NCI-H226 (cell line): ENCODE measurements at places on chromosomes 5 and 9.
A peak's percentile ranks its signal among the peaks of the same experiment; 100 is the strongest.

- no peak for DNase-seq
These were observed 2.6 kb downstream of the NFIB start for GRCh38 chr9:14311171-14311949.

GRCh38 chr9:129163753-129164152, 14.3 kb downstream of the IER5L start:
- no peak for DNase-seq

GRCh38 chr9:76916231-76916630, 10.3 kb upstream of the PRUNE2 start:
- no peak for DNase-seq

GRCh38 chr5:62038024-62038423, 268.0 kb upstream of the KIF2A start:
- DNase-seq: no peak

GRCh38 chr9:90801973-90802322, 329 bp downstream of the SYK start:
- DNase-seq: no peak

DNA sequence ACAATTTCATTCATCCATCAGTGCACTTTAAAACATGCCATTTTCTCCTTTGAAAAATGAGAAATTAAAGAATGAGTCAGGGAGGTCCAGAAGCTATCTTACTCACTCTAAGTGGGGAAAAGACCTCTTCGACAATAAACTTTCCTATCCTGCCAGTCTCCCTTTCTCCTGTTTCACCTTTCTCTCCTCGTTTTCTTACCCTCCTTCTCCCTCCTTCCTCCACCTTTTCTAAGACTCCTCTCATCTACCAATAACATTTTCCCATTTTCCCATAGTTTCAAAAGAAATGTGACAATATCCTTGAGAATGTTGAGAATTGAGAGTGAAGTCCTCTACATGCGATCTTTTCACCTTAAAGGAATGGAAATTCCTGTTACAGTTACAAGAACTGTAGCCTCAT, 450.5 kb upstream of the GRAMD2B start:
- no peak for DNase-seq

DNA sequence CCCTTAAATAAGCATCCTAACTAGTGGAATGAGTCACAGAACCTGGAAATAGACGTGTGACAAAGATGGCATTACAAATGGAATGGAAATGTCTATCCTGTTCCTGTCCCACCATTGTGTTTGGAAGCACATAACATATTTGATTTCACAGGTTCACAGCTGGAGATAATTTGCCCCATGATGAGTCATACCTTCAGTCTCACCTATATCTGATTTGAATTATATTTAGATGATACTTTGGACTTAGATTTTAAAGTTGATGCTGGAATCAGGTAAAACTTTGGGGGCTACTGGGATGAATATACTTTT, 92.5 kb downstream of the CEMIP2 start:
- DNase-seq: no peak

DNA sequence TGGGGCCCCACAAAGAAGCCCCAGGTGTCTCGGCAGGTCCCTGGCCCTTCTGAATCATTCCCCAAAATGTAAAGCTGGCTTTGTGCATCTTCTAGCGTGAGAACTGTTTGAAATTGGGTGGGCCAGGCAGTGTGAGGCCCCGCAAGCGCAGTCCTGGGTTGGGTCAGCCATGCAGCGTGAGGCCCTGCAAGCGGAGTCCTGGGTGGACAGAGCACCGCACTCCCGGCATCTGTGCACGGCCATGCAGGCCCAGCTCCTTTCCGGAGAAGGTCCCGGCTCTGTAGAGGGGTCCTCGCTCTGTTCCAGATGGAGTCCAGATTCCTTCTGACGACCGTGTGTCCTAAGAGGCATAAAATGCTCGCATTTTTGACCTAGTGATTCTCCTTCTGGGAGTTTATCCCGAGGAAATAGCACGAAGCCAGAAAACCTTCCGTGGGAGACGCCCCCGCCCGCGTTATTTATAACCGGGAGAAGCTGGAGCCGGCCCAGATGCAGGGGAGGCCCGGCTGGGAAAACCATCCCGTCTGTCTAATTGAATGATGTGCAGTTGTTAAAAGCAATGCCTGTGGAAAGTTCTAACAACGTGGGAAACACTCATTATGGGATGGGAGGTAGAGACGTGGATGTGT, 19.4 kb upstream of the NOTCH1 start:
- peak; percentile 43 for DNase-seq

GRCh38 chr5:61724102-61724501, 392.0 kb downstream of the ZSWIM6 start:
- DNase-seq: no peak

GRCh38 chr9:78009186-78009585, 22.4 kb downstream of the GNAQ start:
- no peak for DNase-seq

DNA sequence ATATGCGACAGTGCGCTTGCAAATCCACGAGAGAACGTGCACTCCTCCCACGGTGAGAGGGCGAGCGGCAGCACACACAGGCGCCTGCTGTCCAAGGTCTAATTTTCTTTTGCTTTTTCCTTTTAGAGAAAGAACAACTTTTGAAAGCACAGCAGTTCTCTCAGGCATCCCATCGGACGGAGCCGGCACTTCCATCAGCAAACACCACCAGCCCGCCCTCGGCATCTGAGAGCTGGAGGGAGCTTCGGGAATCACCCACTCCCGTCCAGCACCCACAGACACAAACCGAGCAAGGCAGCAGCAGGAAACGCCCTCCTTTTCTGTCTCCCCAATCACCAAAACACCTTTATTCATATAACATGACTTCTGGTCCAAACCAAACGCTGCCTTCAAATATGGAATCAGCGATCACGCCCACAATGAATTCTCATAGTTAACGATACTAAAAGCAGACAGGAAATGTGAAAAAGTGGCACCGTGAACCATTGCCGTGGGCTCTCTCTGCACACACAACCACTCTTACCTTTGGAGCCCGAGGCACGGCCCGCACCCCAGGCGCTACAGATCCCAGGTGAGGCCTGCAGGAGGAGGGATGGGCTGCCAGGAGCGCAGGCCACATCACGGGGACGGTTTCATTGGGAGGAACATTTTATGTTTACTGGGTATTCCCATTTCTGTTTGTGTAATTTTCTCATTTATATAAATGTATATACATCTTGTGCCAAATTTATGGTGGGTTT, 14.2 kb downstream of the LPCAT1 start:
- DNase-seq: no peak

DNA sequence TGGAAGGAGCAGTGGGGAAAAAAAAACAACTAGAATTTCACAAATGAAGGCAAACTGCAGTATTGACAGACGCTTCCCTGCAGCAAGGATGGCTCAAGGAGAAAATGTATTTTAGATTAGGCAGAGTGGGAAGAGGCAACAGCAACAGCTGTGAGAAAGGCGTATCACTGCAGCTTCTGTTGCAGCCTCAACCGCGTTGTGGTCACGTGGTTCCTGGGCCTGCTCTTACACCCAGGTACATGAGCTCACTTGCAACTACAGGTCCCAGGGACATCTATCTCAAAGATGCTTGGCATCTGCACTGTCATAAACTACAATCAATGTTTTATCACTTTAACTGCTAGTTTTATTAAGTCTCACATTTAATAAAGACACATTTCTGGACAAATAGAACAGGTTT, 36.0 kb upstream of the GOLM1 start:
- no peak for DNase-seq

GRCh38 chr5:138651767-138652117, 76.5 kb upstream of the HSPA9 start:
- no peak for DNase-seq

DNA sequence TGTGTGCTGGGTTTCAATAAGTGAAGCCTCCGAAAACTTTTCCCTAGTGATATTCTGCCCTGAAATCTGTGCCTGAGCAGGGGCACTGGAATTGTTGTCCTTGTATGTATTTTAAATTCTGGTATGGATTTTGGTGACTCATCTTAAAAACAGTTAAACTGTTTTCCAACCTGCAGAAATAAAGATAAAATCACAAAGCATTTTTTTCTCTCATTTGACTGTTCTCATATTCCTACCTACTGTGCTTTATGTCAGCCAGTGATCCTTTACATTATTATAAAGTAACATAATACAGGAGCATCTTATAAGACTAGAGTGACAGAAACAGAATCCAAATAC, 10.9 kb upstream of the TAF11L2 start:
- no peak for DNase-seq

- DNase-seq: no peak
These were observed 146.5 kb downstream of the CACNA1B start for GRCh38 chr9:138024131-138024530.

GRCh38 chr5:35804841-35805240, 51.9 kb upstream of the IL7R start:
- no peak for DNase-seq

GRCh38 chr9:120911295-120911837, 15.2 kb downstream of the TRAF1 start:
- no peak for DNase-seq

GRCh38 chr9:93952784-93953495, 2.2 kb downstream of the BARX1 start:
- no peak for DNase-seq

DNA sequence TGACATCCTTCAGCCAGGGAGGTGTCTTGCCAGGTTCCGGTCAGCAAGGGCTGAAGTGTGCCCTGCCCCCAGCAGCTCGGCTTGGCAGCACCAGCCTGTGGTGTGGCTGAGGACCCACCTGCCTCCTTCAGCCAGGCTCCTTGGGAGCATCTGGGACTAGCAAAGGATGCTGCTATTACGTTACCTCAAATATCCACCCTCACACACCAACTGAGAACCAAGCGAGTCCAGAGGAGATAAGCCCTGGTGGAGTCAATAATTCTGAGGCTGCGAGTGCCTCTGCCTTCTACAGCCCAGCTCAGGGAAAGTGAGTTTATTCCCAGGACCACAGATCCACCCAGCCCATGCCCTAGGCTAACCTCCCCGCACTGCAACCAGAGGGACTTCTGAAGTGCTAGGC, 57.1 kb upstream of the FSTL4 start:
- no peak for DNase-seq

DNA sequence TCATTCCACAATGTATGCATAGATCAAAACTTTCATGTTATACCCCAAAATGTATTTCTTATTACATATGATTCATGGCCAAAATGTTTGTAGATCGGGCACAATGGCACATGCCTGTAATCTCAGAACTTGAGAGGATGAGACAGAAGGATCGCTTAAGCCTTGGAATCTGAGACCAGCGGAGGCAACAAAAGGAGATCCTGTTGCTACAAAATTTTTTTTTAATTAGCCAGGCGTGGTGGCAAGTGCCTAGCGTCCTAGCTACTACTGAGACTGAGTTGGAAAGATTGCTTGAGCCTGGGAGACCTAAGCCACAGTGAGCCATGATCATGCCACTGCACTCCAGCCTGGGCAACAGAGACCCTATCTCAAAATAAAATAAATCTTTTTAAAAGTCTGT, 89.9 kb downstream of the MAPKAP1 start:
- DNase-seq: no peak

GRCh38 chr5:35269006-35269405, 38.7 kb upstream of the PRLR start:
- no peak for DNase-seq

DNA sequence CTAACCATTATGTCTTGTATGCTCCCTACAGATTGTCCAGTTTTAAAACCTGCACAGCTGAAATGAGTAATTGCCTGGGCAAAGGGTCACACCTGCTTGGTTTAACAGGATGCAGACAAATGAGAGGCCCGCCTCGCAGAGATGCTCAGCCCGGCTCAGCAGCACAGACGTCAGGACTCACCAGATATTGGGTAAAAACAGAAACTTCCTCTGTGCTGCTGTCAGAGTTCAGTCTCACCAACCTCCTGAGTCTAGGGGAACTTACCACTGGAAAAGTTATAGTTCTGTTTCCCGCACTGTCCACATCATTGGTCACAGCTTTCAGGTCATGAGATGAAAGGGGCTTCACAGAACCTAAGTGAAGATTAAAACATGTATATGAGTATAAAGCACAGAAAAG, 152.5 kb downstream of the ESM1 start:
- DNase-seq: no peak

- DNase-seq: no peak
These were observed 55.7 kb upstream of the SYNPO start for GRCh38 chr5:150584556-150585335.

- no peak for DNase-seq
These were observed 124.0 kb upstream of the LMX1B start for GRCh38 chr9:126489581-126490213.

- peak; percentile 34 for DNase-seq
These were observed 53.6 kb downstream of the PDCD1LG2 start for GRCh38 chr9:5563886-5564285.

DNA sequence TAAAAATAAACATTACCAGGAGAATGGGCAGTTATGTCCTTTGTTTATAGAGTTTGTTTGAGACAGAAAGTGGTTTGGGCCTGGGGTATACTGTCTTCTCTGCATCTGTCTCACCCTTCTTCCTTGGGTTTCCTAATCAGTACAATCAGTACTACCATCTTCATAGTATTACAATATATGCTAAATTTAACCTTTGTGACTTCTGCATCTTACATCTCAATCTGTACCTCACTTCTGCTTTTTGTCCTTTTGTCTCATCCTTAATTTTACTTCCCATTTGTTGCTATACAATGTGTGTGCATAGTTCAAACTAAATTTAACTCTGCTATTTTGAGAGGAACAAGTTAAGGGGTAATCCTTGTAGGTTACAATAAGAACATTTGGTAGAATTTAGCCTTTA, 19.6 kb downstream of the FBXO38 start:
- DNase-seq: no peak

GRCh38 chr5:102624405-102624804, 125.6 kb upstream of the SLCO6A1 start:
- DNase-seq: no peak

DNA sequence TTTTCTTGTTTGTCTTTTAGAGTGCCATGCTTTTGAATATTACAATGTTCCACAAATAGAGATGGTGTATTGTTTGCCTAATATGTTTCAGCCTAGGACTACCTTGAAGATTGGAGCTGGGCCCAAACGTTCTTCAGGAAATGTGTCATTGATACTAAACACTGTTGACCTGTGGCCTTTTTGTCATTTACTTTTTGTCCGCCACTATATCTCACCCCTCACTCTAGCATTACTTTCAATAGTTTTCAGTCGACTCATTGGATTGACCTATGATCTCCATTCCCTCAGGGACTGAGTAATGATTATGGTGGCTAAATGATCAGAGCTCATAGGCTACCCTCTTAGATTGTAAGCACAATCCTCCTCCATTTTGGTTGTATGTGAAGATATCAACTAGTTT, 115.8 kb downstream of the NUDT12 start:
- no peak for DNase-seq

DNA sequence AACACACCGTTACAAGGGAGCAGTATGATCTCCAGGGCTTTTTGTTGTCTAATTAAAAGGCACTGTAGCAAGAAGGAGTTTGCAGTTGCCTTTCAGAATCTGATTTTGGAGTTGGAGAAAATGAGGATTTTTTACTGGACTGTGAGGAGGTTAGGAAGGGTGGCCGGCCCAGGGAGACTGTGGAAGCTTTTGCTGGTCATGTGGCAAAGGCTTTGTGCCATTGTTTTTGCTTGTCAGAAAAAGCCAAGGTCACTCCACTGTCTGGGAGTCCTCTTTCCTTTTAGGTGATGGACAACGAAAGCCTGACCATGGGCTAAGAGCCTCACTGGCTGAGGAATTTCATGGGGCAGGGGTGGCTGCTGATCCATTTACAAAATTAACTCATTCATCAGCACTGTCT, 10.3 kb upstream of the WHRN start:
- DNase-seq: no peak

- peak; percentile 23 for DNase-seq
These were observed 84.1 kb downstream of the MAMDC2 start for GRCh38 chr9:70127540-70128416.
